ENCODE measurements at places on chromosomes 16 and 17.

GRCh38 chr17:11928436-11928835 lies 68.8 kb downstream of the ZNF18 start:
- DNase-seq, result no peak

GRCh38 chr16:14458576-14458975 lies 171.5 kb downstream of the PARN start:
- peak; percentile 58 for DNase-seq

DNA sequence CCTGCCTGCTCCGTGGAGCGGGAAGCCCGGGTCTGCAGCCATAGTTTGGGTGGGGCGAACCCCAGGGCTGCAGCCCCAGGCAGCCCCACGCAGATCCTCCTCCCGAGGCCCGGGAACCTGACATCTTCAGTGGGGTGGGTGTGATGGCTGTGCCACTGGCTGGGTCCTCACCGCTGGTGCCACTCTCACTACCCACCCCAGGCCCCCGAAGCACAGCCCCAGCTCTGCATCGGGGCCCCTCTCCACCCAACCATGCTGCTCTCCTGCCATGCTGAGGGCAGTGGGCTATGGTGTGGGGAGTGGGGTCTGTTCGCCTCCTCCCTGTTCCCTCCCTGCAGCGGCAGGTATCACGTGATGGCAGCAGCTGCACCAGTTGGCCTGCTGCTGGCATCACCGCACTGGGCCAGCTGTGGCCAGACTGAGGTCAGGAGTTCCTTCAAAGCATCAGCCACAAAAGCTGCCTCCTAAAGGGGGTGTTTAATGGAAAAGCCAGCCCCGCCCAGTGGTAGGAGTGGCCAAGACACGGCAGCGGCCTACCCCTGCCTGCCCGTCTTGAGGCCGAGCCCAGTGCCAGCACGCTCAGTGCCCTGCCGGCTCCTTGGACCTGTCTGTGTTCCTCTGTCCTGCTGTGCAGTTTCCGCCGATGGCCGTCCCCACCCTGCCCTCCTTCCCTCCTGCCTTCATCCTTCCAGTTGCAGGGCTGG lies 10.8 kb downstream of the KCTD5 start:
- DNase-seq, result peak; percentile 71

GRCh38 chr16:12228602-12229499 lies 252.3 kb downstream of the SNX29 start:
- DNase-seq, result peak; percentile 89

DNA sequence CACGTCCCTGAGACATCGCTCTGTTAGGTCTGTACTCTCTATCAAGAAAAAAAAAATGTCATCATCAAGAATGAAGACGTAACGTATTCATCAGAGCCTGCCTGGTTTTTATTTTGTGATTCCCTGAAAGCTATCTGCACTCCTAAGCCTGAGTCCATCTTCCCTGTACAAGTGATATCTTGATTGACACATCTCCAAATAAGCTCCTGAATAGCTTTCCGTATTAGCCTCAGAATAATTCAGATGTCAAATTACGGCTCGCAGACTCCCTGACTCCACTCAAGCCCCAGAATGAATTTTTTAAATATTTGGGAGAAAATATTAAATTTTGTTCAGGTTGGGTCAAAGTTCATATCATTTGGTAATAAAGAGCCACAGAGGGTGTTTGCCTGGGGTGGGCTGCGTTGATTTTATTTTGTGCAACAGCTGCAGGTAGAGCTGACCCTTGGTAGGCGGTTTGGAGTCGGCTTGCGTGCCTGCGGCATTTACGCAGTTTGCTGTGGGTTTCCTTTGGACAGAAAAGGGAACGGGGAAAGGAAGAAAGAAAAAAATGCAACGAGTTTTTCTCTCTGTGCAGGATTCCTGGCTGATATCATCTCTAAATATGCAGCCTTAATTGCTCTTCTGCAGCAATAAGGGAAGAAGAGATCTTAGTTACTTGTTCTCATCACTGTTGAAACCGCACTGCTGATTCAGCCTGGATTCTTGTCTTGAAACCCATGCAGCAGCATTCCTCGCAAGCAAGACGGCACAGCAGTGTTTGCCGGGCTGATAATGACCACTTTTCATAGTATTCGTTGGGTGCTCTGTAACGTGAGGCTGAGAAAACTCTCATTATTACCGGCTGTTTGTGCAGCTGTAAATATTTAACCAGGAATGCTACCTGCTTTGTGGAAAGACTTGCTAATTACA lies 114.7 kb downstream of the IRX3 start:
- DNase-seq, result no peak
